Karpas-422 (cell line): ENCODE measurements at places on chromosomes 5 and 9. TPM values are rescaled to one million over a fixed set of nuclear protein-coding genes. Genes with fewer than 3 reads are reported as not detected.

DNA sequence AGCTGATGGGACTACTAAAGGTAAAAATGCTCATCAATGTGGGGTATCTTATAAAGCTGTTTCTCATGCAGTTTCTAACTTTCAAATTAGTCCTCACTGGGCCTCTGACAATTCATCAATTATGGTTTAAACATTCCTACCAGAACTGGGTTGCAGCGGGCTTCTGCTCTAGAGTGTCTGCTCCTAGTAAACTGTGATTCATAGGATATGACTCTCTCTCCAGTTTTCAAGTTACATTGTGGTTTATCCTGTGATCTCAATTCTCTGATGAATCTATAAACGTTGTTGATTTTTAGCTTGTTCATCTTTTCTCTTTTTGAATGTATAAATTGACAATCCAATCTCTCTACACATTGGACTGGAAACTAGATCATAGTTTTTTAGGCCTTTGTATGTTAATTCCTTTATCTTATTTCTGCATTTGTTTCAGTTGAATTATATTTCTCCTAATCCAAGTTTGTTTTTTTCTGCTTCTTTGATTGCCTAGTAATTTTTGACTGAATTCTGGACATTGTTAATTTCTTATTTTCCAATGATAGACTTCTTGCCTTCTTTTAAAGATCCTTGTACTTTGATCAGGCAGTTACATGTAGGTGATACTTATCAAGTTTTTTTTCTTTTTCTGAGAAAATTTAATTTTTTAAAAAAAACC, 822.6 kb downstream of the TLE1 start:
- H3K4me1 ChIP-seq: no peaks in the 10 kb centered on the region
- no peaks in the 10 kb centered on the region for H3K27me3 ChIP-seq
- H3K27ac ChIP-seq: no peak overlapping the region
- DNase-seq: no peak
- H3K36me3 ChIP-seq: no peaks in the 10 kb centered on the region

- H3K4me1 ChIP-seq: peaks cover 8% of the 10 kb centered on the region
- no peak for DNase-seq
- no peaks in the 10 kb centered on the region for H3K27me3 ChIP-seq
- no peak overlapping the region for H3K27ac ChIP-seq
- H3K36me3 ChIP-seq: peaks cover 43% of the 10 kb centered on the region
- H3K4me3 ChIP-seq: no peak overlapping the region
These were observed 15.9 kb downstream of the PTAR1 start for GRCh38 chr9:69743930-69744329.

DNA sequence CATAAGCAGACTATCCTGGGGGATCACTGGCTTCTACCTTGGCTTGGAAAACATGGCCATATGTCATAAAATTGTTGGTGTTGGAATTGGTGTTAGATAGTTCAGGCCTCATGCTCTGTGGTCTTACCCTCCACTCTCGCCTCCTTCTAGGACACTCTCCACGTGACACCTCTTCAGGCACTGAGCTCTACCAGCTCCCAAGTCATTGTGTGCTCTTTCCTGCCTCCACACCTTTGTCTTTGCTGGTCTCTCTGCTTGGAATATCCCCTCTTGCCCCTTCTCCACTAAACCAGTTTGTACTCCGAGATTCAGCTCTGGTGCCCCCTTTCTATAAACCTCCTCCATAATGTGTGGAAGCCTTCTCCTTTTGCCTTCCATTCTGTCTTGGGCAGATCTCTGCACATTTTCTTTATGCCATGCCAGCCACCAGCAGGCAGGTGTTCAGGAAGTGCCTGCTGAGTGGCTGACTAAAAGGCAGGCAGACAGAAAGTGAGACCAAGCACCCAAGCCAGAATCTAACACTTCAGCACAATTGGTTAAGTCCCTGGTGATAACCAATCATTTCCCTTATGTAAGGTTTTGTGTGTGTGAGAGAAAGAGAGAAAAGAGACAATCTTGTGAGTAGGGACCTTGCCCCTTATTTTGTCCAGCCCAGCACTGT, 37.7 kb downstream of the SAR1B start:
- no peaks in the 10 kb centered on the region for H3K36me3 ChIP-seq
- H3K4me1 ChIP-seq: peaks cover 8% of the 10 kb centered on the region
- no peaks in the 10 kb centered on the region for H3K27me3 ChIP-seq
- no peak for DNase-seq

- no peaks in the 10 kb centered on the region for H3K4me1 ChIP-seq
- DNase-seq: no peak
- H3K4me3 ChIP-seq: no peak overlapping the region
- no peaks in the 10 kb centered on the region for H3K27me3 ChIP-seq
- H3K27ac ChIP-seq: no peak overlapping the region
These were observed 145.3 kb downstream of the MACROH2A1 start for GRCh38 chr5:135253601-135254178.

- DNase-seq: no peak
- no peaks in the 10 kb centered on the region for H3K27me3 ChIP-seq
- H3K36me3 ChIP-seq: no peaks in the 10 kb centered on the region
- no peak overlapping the region for H3K4me3 ChIP-seq
- no peaks in the 10 kb centered on the region for H3K4me1 ChIP-seq
- H3K27ac ChIP-seq: no peak overlapping the region
These were observed 21.7 kb downstream of the LPAR1 start for GRCh38 chr9:111016426-111017045.

- no peaks in the 10 kb centered on the region for H3K27me3 ChIP-seq
- H3K27ac ChIP-seq: no peak overlapping the region
- no peaks in the 10 kb centered on the region for H3K36me3 ChIP-seq
These were observed 3.1 kb upstream of the BARX1 start for GRCh38 chr9:93958121-93958818.

- H3K4me1 ChIP-seq: no peaks in the 10 kb centered on the region
- no peak overlapping the region for H3K27ac ChIP-seq
- no peak for DNase-seq
- H3K4me3 ChIP-seq: no peak overlapping the region
- no peaks in the 10 kb centered on the region for H3K27me3 ChIP-seq
These were observed 215.5 kb downstream of the FSTL4 start for GRCh38 chr5:133396814-133397213.

- no peaks in the 10 kb centered on the region for H3K4me1 ChIP-seq
- no peak overlapping the region for H3K4me3 ChIP-seq
- H3K27me3 ChIP-seq: no peaks in the 10 kb centered on the region
- H3K27ac ChIP-seq: no peak overlapping the region
These were observed 186.7 kb upstream of the SLC24A2 start for GRCh38 chr9:19975499-19975898.

DNA sequence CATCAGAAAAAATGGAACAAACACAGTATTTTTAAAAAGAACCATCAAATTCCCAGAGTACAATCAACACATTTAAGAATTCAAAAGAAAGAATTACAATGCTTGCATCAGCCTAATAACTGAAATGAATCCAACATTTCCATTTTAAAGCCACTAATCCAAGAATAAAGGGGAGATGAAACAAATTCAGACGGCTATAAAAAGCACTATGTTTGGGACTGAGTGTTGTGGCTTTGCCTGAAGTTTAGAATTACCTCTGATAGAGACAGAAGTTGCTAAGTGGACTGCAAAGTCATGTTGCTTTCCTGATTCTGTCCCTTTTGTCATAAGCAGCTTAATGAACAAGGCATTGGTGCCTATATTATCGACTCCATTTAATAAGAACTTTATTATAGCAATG, 135.4 kb upstream of the RGMB start:
- no peak overlapping the region for H3K4me3 ChIP-seq
- H3K27ac ChIP-seq: no peak overlapping the region
- H3K27me3 ChIP-seq: no peaks in the 10 kb centered on the region

DNA sequence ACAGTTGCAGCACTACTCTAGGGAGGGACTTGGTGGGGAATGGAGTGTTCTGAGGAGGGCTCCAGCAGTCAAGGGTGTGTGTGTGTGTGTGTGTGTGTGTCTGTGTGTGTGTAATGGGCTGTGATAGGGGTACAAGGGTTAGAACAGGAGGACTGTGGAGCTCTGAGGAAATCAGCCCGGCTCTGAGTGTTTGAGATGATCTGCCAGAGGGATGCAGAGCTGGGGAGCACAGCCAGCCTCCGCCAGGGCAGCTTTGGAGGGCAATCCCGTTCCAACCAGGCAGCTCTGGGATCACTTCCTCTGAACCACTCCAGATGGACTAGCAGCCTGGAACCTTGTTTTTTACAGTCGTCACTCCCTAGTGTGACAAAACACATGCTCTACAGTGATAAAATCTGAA, 3.0 kb upstream of the SLC6A7 start:
- H3K4me3 ChIP-seq: no peak overlapping the region
- no peaks in the 10 kb centered on the region for H3K27me3 ChIP-seq
- no peaks in the 10 kb centered on the region for H3K4me1 ChIP-seq
- H3K36me3 ChIP-seq: no peaks in the 10 kb centered on the region
- no peak for DNase-seq

- H3K4me3 ChIP-seq: no peak overlapping the region
- H3K27ac ChIP-seq: peak overlapping the region; percentile 35; the same call in 1 of the 2 replicates
- peaks cover 37% of the 10 kb centered on the region; the same call in 1 of the 2 replicates for H3K36me3 ChIP-seq
- DNase-seq: no peak
- no peaks in the 10 kb centered on the region for H3K27me3 ChIP-seq
These were observed 54.5 kb downstream of the HSPA4 start for GRCh38 chr5:133106343-133106742.

DNA sequence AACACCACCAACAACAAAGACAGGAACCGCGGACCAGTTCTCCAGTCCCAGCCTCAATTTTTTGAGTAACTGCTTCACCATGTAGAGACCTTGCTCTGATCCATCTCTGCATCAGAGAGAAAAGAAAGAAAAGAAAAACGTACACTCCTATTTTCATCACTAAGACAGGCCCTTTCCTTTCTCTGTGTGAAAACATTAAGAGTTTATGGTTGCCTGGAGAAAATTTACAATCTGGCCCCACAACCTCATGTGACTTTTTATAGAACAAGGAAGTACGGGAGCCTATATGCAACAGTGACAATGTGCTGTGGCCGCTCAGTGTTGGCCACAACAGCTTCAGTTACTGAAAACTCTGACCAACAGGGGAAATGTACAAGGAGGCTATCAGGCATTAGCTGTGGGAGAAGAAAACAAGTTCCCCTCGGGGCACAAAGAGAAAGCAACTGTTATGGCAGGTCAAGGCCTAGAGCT, 272.9 kb upstream of the PTGER4 start:
- H3K27me3 ChIP-seq: no peaks in the 10 kb centered on the region
- no peaks in the 10 kb centered on the region for H3K4me1 ChIP-seq
- DNase-seq: no peak
- H3K36me3 ChIP-seq: no peaks in the 10 kb centered on the region
- no peak overlapping the region for H3K4me3 ChIP-seq

GRCh38 chr5:56763182-56763581, 52.2 kb upstream of the MAP3K1 start:
- H3K27me3 ChIP-seq: no peaks in the 10 kb centered on the region
- peaks cover 36% of the 10 kb centered on the region for H3K4me1 ChIP-seq
- H3K27ac ChIP-seq: no peak overlapping the region
- no peak for DNase-seq
- H3K4me3 ChIP-seq: no peak overlapping the region
- no peaks in the 10 kb centered on the region for H3K36me3 ChIP-seq

- H3K4me3 ChIP-seq: no peak within 1 kb of the TSS
- DNase-seq: no peak
- no peaks in the 10 kb centered on the region for H3K27me3 ChIP-seq
- H3K36me3 ChIP-seq: no peaks in the 10 kb centered on the region
- H3K4me1 ChIP-seq: no peaks in the 10 kb centered on the region
These were observed at the start of gene FTMT for GRCh38 chr5:121851643-121852574. TSS of gene FTMT (plus strand) at chr5:121851882. CDS start at chr5:121851964, 82 bp downstream.

DNA sequence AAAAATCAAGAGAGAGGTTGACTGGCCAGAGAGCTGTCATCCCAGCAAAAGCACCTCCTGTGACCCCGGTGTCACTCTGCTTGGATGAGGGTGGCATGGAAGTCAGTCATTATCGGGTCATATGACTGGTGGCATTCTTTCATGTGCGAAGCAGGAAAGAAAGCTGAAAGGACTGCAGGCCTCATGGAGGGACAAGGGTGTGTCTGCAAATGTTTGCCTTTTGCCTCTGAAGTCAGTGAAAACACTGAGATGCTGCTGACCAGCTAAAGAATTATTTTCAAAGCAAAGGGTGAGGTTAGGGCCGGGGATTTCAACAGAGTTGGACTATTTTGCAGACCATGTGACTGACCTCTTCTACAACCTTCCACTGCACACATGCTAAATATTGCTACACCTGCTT, 298.3 kb downstream of the CSNK1G3 start:
- H3K4me3 ChIP-seq: 0 out of 2 replicates have a peak overlapping the region, but pooled peaks have one; percentile 0
- DNase-seq: peak; percentile 55
- H3K27ac ChIP-seq: peak overlapping the region; percentile 96
- no peaks in the 10 kb centered on the region for H3K36me3 ChIP-seq
- H3K27me3 ChIP-seq: no peaks in the 10 kb centered on the region
- peaks cover 87% of the 10 kb centered on the region for H3K4me1 ChIP-seq

- H3K27ac ChIP-seq: no peak overlapping the region
- H3K4me3 ChIP-seq: no peak overlapping the region
- no peak for DNase-seq
- H3K4me1 ChIP-seq: no peaks in the 10 kb centered on the region
- H3K27me3 ChIP-seq: no peaks in the 10 kb centered on the region
These were observed 259.5 kb downstream of the GAS1 start for GRCh38 chr9:86687788-86688187.

DNA sequence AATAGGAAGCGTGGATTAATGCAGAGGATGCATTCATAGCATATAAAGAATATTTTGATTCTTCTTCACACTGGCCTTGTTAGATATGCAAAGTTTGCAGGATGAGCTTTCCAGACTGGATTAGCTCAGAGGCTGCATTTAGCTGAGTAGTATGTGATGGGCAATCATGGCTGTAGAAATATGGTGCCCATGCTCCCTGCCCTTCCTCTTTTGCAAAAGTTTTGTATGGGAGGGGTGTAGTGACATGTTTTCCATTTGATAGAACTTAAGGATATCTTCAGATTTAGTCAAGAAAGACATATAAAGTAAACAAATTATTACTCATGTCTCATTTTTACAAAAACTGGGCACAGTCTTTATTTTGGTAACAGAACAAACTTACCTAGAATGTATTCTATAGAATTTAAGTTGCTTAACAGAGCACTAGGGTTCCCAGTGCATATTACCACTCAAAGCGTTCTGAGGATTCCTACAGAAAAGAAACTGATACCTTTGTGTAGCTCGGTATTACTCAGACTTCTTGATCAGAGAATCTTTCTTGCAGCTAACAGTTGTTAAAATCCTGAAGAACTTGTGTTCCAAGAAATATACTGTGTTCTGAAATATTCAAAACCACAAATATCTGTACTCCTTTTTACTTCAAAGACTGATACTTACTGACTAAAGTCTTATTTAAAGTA, 9.8 kb downstream of the GTF3C4 start:
- H3K4me1 ChIP-seq: no peaks in the 10 kb centered on the region
- no peak overlapping the region for H3K27ac ChIP-seq
- H3K27me3 ChIP-seq: no peaks in the 10 kb centered on the region

Gene NSG2
- total RNA-seq: not detected in 2 replicates

Gene GPX3
- not detected in 2 replicates for total RNA-seq

Gene NCS1
- total RNA-seq: not detected in 2 replicates

Gene SCGB3A1
- total RNA-seq: not detected in 2 replicates
